ENCODE measurements at places on chromosomes 2 and 18. TPM values are rescaled to one million over a fixed set of nuclear protein-coding genes. Genes with fewer than 3 reads are reported as not detected.

Gene TMEM237
- 37.4 TPM for total RNA-seq

Gene PSMA8
- not detected for total RNA-seq

Gene INHBB
- total RNA-seq: not detected

Gene DCDC2C
- total RNA-seq: not detected

Gene SLC9A4
- total RNA-seq: not detected

Gene IL36B
- total RNA-seq: not detected

Gene UGT1A10
- not detected for total RNA-seq

Gene UGT1A5
- total RNA-seq: not detected

Gene KYNU
- 1.7 TPM for total RNA-seq

Gene AKAIN1
- not detected for total RNA-seq

Gene WNT6
- total RNA-seq: not detected

Measured in hair follicular keratinocyte (primary cell).